Activated T-helper 2 cell treated with anti-CD3 and anti-CD28 coated beads, Interferon-gamma antibody, Interleukin-2, Interleukin-4, amounts not matched to agents 10 μg/mL and 5 μg/mL and 100 μg/mL, durations not matched to agents 14 hours and 24 hours and 36 hours (primary cell): ENCODE measurements at places on chromosomes 13 and 19. TPM values are rescaled to one million over a fixed set of nuclear protein-coding genes. Genes with fewer than 3 reads are reported as not detected.

Gene MATK
- total RNA-seq, result 25.4 and 27.5 TPM in 2 replicates

Gene DCLK1
- total RNA-seq, result not detected in 2 replicates

DNA sequence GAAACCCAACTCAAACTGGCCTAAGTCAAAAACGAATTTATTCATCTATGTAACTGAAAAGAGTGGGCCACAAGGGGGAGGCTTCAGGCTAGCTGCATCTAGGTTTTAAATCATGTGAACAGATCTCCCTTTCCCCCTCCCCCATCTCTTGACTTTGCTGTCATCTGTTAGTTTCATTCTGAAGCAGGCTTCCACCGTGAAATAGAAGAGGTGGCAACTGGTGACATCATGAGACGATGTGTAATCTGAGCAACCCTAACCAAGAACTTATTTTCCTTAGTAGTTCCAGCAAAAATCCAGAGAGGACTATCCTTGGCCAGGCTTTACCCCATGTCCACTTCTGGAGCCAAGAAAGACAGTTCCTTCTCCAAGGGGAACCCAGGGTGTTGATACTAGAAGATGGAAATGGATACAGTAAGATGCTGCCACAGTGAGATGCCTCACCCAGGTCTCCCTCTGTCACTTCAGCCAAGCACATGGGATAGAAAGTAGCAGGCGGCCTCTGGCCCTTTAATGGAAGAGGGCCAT lies 9.4 kb downstream of the SAMD4B start:
- peak; percentile 52 for DNase-seq

Gene DMWD
- total RNA-seq, result 44.7 and 45.6 TPM in 2 replicates
